NCI-H1436 treated with DMSO at 0.1 percent for 48 hours (cell line): ENCODE measurements at places on chromosomes 3 and 15.

- DNase-seq = no peak
Measured at GRCh38 chr3:9781978-9782603, 10.2 kb downstream of the TADA3 start.

DNA sequence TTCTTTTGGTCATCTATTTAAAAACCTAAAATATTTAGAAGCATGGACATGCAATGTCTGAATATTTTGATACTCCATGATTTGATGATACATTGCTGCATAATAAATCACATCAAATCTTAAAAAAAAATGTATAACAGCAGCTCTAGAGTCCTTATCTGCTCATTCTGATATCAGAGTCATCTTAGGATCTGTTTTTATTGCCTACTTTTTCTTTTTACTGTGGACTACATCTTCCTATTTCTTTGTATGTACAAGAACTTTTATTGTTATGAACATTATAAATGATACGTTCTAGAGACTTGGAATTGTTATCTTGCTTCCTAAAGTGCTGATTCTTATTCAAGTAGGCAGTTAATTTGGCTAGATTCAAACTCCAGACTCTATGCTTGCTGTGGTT is 72.7 kb downstream of the IQCH start:
- DNase-seq = no peak

- DNase-seq = no peak
Measured at GRCh38 chr3:161388855-161389254, 17.5 kb upstream of the SPTSSB start.

- no peak for DNase-seq
Measured at GRCh38 chr3:34568766-34569165, 770.3 kb downstream of the PDCD6IP start.

DNA sequence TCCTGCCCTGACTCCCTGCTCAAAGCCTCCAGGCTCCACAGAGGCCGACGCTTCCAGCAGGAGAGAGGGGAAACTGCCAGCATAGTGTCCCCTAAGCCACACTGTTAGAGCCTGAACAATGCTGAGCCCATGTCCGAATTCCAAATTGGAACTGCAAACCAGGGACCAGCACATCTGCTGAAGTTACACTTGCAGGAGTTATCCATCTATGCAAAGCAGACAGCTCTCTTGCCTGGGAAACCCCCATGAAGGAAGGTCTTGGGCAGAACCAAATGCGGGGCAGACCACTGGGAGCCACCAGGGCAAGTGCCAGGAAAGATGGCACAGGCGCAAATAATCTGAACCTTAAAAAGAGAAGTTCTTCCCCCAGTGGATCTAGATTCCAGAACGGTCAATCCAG is 625 bp downstream of the LRRC15 start:
- no peak for DNase-seq

- no peak for DNase-seq
Measured at GRCh38 chr15:38193496-38193895, 59.1 kb upstream of the SPRED1 start.

DNA sequence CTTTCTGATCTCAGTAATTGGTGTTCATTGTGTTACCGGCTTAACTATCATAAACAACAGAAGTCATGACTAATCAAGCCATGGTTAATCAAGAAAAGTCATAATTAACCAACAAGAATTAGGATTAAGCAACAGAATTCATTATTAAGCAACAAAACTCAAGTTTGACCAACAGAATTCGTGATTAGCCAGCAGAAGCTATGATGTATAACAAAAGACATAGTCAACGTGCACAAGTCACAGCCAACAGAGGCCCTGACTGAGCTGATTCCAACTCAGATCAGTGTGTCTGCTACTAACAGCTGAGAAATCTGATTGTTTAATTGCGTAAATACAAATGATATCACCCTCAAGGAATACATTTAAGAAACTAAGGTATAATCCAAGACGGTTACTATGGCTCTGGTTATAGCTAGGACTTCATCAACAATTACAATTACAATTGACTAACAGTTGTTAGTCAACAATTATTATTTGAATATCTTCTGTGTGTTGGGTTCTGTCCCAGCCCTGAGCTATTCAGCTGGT is 67.7 kb downstream of the RARB start:
- DNase-seq = no peak

DNA sequence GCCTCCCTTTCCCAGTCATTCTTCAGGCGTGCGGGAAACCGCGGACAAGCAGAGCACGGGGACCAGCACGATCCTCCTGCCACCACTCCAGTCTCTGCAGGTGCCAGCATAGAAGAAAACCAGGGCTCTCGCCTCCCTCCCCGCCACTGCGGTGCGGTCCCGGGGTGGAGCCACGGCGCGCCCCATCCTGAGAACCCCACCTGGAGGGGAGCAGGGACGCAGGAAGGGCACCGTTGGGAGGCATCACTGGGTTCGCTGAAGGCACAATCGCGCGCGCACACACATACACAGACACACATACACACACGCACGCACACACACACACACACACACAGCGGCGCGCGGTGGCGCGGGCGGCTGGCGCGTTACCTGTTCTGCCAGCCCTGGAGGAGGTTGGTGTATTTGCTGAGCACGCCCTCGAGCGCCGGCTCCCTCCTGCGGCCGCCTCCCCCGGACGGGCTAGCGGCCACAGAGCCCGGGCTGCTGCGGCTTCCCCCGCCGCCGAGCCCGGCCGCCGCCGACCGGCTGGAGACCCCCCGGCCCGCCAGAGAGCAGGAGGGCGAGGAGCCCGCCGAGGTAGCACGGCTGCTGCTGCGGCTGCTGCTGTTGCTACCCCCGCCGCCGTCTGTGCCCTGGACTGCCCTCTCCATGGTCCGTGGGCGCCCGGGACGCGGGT is 394 bp downstream of the OSBPL10 start:
- no peak for DNase-seq

GRCh38 chr3:10437272-10437994 is 68.0 kb downstream of the ATP2B2 start:
- no peak for DNase-seq

DNA sequence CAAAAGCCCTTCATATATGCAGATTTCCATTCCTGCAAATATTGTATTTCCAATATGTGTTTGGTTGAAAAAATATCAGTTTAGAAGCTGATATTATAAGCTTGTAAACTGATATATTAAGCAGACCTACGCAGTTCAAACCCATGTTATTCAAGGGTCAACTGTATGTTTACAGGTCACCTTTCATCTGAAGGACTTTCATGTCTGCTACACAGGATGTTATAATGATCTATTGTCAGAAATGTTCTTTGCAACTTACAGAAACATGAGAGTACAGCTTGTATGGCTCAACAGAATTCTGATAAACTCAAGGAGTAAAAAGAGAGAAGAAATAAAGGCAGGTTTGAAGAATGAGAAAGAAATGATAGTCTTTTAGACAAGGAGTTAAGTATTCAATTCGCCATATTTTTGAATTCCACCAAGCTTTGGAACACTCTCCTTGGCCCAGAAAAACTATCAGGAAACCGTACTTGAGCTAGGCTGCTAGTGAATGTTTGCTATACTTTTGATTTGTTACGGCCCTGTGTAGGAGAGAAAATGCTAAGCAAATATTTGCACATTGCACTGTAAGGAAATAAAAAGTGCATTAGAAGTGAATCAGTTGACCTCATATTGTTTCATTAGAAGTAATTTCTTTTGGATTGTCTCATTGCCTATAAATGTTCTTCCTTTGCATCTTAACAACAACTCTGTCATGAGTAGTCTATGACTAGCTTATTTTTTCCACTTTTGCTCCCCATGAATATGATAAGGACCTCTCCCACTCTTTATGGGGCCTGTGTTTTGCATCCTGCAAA is 81.2 kb downstream of the NEK11 start:
- DNase-seq = no peak

DNA sequence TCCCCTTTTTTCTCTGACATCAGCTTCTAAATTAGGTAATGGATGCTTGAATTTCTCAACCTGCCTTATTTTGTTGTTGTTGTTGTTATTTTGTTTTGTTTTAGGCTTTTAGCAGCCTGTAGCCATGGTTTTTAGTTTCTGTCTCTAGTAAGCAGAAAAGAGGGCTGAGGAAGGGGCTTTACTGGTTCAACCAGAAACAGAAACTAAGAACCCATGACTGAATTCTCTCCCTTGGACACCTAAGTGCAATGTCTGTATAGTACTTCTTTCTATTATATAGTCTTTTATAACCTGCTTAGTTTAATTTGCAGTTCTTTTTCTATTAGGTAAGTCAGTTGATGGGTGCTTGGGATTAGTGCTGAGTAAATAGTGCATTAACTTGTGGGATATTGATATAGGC is 129.0 kb downstream of the BBX start:
- DNase-seq = no peak

DNA sequence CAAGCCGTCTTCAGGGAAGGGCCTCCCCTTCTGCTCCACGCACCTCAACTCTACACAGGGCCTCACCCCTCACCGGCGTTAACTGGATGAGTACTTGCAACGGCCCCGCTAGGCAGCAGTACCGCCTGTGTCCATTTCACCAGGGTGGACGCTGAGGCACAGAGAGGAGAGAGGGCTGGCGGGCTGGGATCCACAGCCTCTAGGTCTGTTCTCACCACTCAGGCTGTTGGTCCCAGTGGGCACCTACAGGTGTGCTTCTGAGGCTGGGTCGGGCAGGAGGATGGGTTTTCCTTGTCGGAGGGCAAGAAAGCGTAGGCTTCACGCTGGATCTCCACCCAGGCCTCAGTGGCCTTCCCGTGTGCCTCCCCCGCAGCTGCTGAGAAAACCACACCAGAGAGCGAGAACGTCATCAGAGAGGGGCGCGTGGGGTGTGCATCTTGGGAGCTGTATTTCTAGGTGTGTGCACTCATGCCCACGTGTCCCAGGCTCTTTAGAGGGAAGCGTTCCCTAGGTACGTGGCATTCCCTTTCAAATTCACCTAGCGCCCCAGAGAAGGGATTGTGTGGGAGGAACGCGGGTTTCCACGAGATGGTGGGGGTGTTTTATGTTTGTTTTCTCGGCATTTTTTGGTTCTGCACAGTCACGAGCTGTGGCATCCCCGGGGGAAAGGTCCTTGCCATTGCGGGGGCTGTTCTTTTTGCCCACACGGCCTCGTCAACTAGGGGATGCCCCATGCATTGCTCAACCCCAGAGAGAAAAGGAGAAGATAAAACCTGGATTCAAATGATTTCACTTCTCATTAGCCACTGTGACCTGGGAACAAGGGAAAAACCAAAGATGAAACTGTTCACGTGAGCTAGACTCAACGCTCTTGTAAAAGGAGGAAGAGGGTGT is 67.7 kb downstream of the MGLL start:
- DNase-seq = no peak

DNA sequence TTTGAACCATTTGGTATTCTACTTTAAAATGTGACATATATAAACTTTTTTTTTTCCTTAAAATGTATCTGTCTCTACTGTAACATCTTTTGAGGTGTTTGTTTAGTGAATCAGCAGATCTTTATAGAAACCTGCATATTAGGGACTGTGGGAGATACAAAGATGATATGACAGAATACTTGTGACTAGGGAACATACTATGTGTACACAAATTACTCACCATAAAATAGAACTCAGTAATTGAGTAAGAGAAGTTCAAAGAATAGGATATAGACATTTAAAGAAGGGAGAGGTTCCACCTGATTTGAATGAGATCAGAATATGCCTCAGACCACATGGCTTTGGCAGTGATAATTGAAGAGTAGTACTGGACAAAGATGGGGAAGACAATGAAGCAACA is 47.9 kb downstream of the ATP2C1 start:
- no peak for DNase-seq

DNA sequence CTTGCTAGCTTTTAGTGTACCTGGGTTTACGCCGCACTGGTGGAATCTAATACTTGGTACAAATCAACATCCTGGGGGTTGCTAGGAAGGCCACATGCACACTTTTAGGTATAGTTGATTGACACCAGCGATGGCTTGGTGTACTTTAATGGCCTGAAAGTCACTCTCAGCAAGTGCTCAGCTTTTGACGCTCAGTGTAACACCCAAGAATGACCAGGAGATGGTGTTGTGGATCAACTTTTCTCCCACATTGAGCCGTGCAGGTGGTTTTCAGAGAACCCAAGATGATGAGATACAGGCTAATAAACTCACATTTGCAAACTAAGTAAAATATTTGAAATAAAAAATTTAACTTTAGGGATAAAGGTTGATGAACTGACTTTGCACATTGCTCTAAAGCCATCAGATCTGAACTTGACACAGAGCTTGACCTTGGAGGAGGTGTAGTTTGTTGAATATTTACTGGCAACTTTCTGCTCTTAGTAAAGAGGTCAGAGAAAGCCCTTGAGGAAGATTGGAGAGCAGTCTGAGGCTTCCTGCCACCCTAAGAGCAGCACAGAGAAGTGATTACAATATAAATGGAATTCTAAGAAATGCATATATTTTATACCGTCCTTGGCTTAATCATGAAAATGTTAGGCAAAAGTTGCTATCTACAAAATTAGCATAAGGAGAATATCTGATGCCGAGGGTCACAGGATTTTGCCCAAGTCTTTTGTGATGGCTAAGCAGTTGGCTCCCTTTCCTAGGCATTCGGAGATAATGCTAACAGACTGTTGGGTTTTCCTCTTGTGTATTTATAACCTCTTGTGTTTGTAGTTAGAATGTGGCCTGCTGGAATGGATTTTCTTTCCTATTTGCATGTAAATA is 143.4 kb upstream of the RASGRP1 start:
- no peak for DNase-seq

GRCh38 chr3:74559261-74559660 is 55.2 kb downstream of the CNTN3 start:
- DNase-seq = no peak

DNA sequence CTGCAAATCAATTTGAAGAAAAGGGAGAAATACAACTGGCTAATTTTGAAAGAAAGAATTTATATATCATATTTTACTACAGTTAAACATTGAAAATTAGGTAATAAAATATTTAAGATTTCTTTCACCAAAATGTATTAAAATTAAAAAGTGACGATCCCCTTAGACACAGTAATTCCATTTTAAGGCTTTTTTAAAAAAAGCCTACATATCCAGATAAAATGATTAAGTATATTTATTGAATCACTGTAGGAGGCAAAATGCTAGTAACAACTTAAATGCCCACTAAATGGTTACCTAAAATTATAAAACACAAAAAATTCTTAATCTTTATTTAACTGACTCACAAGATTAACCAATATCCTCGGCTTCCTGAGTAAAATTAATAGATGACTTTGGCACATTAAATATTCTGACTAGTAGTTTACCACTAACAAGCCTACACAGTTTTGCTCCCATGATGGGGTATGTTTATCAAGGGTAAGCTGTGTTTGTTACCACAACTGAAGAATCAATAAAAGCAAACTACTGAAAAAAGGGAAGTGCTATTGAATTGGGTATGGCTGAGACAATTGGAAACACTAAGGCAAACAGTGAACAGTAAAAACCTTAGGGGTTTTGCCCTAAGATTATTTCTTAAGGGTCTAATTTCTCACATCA is 28.4 kb downstream of the ANKRD28 start:
- no peak for DNase-seq

DNA sequence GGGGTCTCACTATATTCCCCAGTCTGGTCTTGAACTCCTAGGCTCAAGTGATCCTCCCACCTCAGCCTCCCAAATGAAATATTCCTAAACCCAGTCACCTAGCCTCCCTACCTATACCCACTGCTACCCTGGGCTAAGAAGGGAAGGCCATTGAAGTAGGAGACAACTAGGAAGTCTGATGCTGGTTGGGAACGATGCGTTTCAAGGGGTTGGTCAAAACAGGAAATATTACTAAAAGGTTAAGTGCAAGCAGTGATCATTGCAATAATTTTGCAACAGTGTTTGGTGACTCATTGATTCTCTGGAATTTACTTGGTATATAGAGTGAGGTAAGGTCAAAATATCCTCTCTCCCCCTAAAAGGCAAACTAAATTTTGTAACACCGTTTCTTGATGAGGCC is 4.6 kb upstream of the UQCRC1 start:
- DNase-seq = no peak

- no peak for DNase-seq
Measured at GRCh38 chr3:146746190-146746589, 141.0 kb upstream of the PLSCR5 start.

- DNase-seq = peak; percentile 39
Measured at GRCh38 chr3:139329364-139329850, 14.4 kb upstream of the MRPS22 start.
